ENCODE measurements at places on chromosomes 13 and 19.

- no peak for DNase-seq
These were observed 1.3 kb upstream of the CNOT3 start for GRCh38 chr19:54136086-54136863.

DNA sequence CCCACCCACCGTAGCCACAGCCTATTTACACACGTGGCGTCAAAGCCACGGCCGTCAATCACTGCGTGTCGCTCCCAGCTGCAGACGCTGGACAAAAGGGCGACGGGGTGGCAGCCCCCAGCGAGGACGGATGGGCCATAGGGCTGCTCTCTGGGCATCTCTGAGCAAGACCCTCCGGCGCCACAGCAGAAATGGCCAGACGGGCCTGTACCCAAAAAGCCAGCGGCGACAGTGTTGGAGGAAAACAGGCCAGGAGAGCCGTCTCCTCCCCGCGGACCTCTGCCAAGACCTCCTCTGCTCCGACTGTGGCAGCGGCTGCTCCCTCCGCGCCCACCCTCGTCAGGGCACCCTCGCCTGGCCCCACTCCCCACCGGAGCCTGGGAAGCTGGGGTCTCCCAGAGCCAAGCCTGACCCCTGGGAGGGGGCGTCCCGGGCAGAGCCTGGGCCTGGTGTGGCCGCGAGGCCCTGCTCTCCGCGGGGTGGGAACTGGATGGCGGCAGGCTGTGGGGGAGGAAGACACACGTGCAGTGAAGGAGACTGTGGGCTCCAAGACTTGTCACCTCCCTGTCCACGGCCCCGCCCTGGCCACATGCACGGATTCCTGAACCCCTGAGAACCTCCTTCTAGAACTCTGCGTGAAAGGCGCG lies 2.7 kb downstream of the C2CD4C start:
- no peak for DNase-seq

DNA sequence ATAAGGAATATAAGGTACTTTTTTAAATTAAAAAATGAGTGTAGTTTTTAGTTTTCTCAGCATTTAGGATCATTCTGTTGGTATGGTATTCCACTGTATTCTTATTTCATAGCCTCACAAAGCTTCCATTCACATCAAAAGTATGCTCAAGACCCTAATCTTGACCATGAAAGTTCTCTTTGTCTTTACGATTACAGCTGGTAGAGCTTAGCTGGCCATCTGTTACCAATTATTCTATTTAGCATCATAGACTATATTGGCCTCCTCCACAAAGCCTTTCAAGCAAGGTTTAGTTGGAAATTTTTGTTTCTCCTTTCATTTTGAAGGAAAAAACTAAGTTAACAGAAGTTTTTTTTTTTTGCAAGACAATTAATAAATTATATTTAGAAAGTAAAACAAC lies 245.1 kb downstream of the KCTD12 start:
- DNase-seq: no peak

DNA sequence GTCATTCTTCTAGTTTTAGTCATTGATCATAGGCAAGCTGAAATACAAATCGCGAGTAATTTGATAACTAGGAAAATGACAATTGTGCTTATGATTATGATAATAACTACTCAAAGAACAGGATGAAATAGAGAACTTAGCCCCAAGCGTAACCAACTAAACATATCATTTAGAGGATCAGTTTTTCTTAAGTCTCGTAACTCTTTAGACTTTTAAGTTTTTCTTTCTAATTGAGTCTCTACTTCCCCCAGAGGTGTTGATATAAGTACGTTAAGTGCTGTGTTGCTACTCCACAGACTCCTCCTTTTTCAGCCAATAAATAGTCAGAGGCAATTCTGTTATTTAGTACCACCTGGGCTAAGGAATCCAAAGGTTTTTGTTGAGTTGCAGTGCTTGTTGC lies 96.3 kb downstream of the NHLRC3 start:
- DNase-seq: no peak

GRCh38 chr13:97468331-97468730 lies 34.4 kb downstream of the RAP2A start:
- DNase-seq: peak; percentile 55

GRCh38 chr13:73244467-73244866 lies 185.7 kb downstream of the KLF5 start:
- DNase-seq: no peak

GRCh38 chr19:35226748-35227147 lies 1.8 kb downstream of the FAM187B start:
- no peak for DNase-seq

GRCh38 chr13:34545461-34545860 lies 396.6 kb upstream of the NBEA start:
- DNase-seq: no peak

GRCh38 chr19:54803410-54803809 lies at the start of gene KIR2DL4:
KIR2DL4 (plus strand) TSS chr19:54803610; CDS start chr19:54803652, 42 bp downstream.
- DNase-seq: no peak

- peak; percentile 73 for DNase-seq
These were observed at the start of gene TNFSF9 for GRCh38 chr19:6530386-6531162. TNFSF9 (plus strand) TSS chr19:6531026; CDS start chr19:6531037, 11 bp downstream.

GRCh38 chr19:1668486-1669270 lies 16.3 kb upstream of the TCF3 start:
- no peak for DNase-seq

DNA sequence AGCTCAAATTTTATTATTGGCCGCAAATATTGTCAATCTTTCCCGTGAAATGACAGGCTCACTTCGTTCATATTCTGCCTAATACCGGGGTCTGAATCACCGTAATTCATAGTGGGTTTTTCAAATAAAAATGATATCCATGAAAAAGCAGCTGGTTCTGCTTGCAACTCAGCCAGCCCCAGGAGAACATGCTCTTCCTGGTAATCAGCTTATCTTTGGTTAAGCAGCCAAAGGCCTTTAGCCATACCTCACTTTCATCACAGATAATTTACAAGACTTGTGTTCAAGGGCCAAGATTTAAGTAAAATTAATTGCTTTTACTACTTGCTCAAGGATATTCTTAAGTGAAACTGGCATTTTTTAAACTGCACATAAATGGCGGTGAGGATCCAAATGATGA lies 22.5 kb downstream of the RNASEH2B start:
- no peak for DNase-seq

- DNase-seq: no peak
These were observed 548.5 kb upstream of the KLF12 start for GRCh38 chr13:74682746-74683145.

DNA sequence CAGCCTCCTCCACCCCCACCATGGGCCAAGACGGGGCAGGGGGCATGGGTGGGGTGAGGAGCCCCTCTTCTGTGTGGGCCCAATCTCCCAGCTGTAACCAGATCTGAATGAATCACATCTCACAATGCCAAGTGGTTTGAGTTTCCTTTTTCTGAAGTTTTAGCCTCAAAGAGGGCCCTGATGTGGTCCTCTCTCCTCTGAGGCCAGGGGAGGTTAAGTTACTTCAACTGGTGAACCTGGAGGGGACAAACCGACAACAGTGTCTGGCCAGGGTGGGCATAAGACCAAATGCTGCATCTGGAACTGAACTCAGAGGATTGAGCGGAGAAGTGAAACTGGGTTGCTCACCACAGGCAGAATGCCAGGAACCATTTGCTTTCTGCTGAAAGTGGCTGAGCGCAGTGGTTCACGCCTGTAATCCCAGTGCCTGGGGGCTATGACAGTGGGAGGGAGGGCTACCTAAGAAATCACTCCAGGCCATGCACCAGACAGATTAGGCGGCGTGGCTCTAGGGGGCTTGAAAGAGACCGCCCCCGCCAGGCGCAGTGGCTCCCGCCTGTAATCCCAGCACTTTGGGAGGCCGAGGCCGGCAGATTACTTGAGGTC lies 15.4 kb upstream of the IRGC start:
- no peak for DNase-seq

DNA sequence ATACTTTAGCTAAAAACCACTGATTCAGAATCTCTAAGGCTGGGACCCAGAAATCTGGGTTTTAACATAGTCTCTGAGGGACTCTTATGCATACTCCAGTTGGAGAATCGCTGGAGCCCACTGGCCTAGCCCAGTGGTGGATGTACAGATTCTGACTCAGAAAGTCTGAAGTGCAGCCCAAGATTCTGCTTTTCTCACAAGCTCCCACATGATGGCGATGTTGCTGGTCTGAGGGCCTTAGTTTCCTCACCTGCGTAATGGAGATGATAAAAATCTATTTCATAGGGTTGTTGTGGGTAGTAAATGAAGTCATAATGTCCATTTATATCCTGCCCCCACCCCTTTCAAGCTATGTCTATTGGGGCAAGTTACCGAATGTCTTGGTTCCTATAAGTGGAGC lies 7.7 kb upstream of the CDADC1 start:
- DNase-seq: peak; percentile 22

DNA sequence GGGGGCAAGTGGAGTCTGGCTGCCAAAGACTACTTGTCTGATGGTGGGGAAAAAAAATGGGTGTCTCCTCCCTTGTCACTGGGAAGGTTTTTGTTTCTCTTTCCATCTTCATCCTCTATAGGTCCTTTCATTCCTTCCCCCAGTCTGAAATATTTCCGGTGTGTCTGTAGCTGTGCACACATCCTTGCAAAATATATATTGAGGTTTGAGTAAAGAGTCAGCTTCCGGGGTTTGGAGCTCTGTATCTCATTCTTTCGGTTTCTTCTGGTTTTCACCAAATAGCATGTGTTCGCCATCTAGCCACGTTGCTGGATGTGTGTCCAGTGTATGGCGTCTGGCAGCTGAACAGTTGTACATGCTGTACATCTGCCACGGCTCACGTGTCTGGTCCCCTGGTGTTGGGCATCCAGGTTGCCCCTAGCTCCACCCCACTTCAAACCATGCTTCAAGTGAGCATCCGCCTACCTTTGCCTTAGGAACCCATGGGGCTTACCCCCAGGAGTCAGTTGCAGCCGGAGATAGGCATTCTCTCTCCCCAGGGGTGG lies 142.2 kb downstream of the SIPA1L3 start:
- DNase-seq: no peak

DNA sequence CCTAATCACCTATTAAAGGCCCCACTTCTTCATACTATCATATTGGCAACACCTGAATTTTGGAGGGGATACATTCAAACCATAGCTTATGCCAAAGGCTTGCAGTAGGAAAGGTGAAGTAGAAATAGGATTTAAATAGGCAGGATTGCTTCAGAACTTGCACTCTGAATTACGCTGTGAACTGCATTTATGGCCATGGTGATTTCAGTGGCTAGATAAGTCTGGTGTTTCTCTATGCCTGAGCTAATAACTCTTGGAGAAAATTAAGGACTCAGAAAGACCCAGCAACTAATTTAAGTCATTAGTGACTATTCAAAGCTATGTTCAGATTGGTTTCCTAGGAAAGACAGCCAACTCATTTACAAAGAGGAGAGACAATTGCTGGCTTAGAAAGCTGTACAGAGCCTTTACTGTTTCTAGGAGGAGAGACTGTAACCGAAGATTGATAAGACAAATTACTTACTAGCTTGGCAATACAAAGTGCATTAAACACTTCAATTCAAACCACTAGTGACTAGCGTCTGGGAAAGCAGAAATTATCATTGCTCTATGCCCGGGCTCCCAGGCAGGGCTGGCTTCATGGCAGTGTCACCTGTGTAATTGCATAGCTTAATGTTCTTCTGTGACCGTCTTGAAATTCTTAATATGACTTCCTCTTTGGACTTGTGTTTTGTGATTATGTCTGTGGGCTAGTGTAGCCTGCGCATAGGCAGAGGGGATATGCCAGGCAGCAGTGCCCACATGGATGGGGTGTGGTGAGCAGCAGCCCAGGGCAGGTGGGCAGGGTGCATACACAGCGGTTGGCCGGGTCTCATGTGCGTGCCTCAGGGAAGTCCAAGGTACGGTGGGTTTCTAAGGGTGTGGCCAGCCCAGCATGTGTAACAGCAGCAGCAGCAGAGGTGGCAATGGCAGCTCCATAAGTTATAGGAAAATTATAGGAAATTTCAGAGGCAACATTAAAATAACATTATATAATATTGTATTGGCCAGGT lies 60.1 kb downstream of the KL start:
- DNase-seq: no peak

GRCh38 chr19:35363711-35364425 lies 5.6 kb downstream of the FFAR3 start:
- DNase-seq: no peak

- no peak for DNase-seq
These were observed 34.0 kb downstream of the ARHGEF18 start for GRCh38 chr19:7382694-7383093.

GRCh38 chr19:28283592-28283991 lies 929.4 kb downstream of the UQCRFS1 start:
- no peak for DNase-seq

DNA sequence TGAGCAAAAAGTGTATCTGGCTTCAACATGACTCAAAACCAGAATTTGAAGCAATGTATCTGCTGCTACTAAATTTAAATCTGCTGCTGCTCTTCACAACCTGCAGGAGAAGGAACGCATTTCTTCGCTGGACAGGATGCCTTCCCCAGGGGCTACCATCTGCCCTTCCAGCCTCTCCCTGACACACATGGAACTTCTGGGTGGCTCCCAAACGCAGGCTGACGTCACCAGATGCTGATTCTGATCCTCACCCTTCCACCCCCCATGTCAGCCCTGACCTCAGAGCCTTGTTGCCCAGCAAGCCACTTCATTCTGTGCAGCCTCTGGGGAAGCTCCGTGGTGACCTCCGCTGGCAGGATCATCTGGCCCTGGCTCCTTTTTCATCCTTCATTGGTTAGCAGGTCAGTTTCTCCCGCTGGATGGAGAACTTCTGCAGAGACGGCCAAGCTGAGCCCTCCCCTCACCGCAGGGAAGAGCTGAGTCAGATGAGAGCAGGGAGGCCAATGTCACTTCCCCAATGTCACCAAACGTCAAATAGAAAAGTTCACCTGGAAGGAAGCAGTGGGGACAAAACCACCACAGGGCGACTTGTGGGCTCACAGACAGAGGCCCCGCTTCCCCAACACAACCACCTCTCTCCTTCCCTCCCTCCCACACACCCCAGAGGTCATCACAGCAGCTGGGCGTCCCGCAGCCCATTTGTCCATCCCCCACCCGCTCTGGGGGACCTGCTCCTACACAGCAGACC lies 14.0 kb upstream of the RAB20 start:
- peak; percentile 20 for DNase-seq

DNA sequence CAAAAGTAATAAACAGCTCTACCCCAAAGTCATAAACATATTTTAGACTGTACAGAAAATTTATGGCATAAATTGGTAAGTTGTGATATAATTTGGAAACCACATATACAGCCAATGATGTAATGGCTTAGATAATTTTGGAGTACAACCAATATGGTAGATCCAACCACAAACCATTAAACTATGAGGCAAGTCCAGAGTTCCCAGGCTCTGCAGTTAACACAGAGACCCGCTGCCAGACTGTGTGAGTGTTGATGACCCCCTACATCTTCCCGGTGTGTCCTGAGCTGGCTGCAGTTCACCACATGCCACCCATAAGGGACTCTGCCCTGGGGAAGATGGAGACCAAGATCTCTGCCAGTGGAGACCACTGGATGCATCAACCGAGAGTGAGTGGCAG lies 9.9 kb upstream of the SERPINE3 start:
- DNase-seq: no peak

Data from HepG2 (cell line).